ENCODE measurements at places on chromosomes 7 and 10. TPM values are rescaled to one million over a fixed set of nuclear protein-coding genes. Genes with fewer than 3 reads are reported as not detected.

DNA sequence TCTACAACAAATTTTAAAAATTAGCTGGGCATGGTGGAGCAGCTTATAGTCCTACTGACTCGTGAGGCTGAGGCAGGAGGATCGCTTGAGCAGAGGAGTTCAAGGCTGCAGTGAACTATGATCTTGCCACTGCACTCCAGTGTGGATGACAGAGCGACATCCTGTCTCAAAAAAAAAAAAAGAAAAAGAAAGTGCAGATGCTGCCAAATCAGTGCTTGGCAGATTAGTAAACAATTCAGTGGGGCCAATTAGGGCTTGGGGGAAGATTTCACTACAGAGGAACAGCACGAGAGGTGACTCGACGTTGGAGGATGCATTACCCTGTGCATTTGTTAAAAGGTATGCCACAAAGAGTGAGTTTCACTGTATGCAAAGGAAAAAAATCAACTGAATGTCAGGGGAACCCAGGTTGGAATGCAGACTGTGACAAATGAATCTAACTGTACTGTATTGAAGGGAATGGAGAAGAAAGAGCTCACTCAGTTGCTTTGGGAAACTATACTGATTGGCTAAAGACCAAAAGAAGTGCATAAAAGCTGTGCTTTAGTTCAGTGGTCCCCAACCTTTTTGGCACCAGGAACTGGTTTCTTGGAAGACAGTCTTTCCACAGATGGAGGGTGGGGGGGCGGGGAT is 31.6 kb downstream of the GARIN1A start:
- DNase-seq, result no peak

DNA sequence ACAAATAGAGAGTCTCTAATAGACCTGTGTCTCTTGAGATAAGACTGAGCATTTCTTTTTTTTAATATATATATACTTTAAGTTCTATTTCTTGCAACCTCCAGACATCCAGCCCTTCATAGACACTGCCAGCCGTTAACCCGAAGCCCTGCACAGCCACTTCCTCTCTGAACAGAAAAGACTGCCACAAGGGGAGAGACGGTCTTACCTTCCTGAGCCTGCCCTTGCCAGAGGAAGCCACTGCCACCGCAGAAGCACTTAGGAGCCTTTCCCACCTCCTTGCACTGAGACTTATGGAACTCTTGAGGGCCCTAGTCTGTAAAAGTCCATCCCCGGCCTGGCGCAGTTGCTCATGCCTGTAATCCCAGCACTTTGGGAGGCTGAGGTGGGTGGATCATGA is 31.8 kb upstream of the PRSS1 start:
- DNase-seq, result peak; percentile 63

- DNase-seq, result no peak
Observed at GRCh38 chr10:121501796-121502195, 96.4 kb downstream of the FGFR2 start.

GRCh38 chr10:104099941-104100340 is 14.3 kb upstream of the COL17A1 start:
- DNase-seq, result no peak

PDK4 gene
- polyA plus RNA-seq, result 2.5 TPM

DNA sequence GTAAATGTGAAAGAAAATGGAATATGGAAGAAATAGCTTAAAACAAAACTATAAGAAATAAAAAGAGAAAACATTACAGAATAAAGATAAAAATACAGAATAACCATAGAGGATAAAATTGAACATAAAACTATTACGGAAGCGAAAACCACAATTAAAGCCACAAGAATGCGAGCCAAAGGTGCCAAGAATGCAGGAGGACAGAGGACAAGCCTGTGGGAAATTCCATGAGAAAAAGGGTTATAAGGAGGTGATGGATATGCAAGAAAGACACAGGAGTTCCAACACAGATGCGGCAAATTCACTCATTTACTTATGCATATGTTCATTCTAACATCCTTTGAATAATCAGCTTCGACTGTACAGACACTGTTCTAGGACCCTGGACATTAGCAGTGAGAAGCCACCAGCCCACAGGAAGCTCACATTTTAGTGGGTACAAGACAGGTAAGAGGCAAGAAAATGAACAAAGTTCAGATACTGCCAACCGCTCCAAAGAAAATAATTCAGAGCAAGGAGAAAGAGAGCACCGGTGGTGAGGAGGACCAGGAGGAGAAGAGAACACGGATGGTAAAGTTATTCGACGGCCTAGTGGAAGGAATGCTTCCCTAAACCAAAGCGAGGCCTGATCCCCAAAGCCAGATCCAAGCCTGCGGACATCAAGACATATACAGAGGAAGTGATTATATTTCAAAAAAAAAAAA is 213.7 kb upstream of the MGMT start:
- no peak for DNase-seq

DNA sequence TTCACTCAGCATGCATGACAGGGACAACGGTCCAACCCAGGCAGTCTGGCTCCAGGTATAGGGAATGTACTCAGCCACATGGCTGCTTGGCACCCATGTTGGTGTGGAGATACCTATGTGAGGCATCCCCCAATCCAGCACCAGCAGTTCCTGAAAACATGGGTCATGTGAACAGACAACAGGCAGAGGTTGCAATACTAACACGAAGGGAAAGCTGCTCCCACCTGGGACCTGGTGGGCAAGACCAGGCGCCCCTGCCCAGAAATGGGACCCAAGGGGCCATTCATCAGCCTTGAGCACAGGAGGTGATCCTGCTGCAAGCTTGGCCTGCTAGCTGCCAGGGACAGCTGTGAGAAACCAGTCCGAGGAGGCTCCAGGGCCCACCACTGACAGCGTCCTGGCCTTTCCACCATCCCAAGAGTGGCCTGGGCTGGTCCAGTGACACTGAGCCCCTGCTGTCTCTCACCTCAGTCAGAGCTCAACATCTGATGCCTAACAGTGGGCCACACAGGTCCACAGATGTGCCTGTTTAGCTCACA is 142.3 kb downstream of the ARHGAP22 start:
- DNase-seq, result no peak

Measured in immature natural killer cell (primary cell).